ENCODE measurements at places on chromosomes 4 and X.

GRCh38 chr4:23207059-23207458 is 514.3 kb downstream of the GBA3 start:
- no peak for DNase-seq

- no peak for DNase-seq
Observed at GRCh38 chrX:153968255-153968654, 3.4 kb downstream of the HCFC1 start.

- DNase-seq: no peak
Observed at GRCh38 chr4:83240379-83240875, 44.2 kb downstream of the COQ2 start.

- DNase-seq: no peak
Observed at GRCh38 chrX:64182208-64182607, 23.3 kb downstream of the AMER1 start.

GRCh38 chrX:3442691-3443090 is 96.2 kb upstream of the MXRA5 start:
- no peak for DNase-seq

- DNase-seq: no peak
Observed at GRCh38 chr4:65868096-65868824, 198.0 kb upstream of the EPHA5 start.

DNA sequence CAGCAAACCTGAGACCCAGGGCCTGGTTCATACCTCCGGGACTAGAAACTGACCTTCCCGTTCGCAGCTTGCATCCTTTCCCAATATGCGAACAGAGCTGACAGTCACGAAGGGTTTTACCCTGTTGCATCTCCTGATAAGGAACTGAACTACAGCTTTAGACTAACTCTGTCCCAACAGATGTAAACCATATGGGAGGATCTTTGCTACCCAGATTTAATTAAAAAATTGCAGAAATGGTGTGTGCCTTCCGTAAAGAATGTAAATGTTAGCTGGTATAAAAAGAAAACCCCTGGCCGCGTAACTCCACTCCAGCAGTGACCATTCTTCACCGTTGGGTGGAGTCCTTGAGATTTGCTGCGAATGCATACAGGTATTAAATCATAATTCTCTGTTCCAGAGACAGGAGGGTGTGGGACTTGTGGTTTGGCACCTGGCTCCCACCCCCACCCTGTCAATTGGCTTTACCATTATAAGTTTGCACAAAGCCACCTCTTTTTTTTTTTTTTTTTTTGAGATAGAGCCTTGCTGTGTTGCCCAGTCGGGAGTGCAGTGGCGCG is 40.6 kb upstream of the SORCS2 start:
- DNase-seq: no peak

DNA sequence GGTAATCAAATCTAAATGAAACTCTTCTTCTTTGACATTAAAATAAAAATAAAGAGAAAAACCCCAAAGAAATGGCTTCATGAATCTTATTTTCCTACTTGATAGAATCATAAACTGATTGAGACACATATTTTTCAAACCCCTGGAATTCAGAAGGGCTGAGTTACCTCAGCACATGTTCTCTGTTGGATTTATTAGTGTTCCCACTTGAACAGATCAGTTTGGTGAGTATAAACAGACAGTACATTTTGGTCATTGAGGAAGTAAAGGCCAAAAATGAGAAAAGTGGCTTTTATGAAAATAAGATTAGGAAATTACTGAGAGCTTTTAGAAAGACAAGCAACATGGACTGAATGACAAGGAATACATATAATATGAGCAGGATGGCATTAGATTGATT is 620.4 kb downstream of the ANKRD50 start:
- DNase-seq: no peak

GRCh38 chrX:107154787-107155620 is 36.4 kb upstream of the RBM41 start:
- no peak for DNase-seq

GRCh38 chr4:122541996-122542395 is 78.9 kb downstream of the IL21 start:
- no peak for DNase-seq

DNA sequence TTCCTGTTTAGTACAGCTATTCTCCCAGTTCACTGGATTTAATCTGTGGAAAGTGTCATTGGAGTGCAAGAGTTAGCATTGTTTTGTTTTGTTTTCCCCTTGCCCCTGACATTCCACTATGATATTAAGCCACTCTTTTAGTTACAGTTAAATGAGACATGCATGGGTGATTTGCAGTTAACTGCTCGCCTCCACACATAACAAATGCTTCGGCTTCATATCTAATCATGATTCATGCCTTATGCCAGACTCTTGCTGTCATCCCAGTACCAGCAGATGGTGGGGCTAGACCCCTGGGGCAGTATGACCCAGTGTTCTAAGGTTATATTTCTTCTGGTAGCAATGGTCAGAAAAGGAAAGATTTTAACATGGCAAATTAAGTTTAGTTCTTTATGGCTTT is 80.1 kb downstream of the RAP1GDS1 start:
- no peak for DNase-seq

DNA sequence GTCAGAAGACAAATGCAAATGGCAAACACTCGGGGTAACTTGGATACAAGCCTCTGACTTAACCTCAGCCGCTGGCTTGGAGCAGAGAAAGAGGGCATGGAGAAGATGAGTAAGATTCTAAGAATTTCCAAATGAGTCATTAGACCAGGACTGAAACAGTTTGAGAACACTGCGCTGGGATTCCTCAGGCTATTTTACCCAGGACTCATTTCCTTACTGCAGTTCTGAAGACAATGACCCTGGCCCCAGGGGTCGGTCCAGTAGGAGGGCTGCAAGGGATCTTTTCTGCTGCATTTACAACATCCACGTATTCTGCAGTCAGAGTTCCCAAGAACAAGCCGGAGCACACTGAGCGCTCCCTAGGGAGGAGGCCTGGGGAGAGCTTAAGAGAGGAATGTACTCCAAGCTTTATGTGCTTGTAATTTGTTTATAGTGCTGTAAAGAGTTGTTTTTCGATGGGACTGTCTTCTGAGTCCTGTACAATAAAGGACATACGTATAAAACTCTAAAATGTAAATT is 27.3 kb upstream of the SORBS2 start:
- DNase-seq: no peak

GRCh38 chr4:101217353-101218031 is 129.8 kb downstream of the PPP3CA start:
- DNase-seq: no peak

DNA sequence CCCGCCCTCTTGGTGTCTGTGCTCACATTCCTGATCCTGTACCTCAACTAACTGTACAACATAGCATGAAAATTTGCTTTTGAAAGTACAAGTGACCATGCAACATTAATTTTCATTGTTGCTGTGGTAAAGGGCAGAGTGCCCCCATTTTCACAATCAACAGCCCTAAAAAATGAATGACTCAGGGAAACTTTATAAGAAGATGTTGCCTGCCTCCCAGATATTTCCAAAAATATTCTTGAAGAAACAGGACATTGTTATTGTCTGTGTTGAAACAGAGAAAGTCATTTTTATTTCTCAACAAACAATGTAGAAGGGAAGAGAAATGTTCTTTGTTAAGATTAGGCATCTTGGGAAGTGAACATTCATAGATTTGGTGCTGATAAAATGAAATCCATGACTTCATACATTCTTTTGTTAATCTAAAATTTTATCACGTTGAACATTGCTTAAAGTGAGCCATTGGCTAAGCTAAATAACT is 113.9 kb upstream of the ANXA3 start:
- DNase-seq: no peak

- DNase-seq: no peak
Observed at GRCh38 chr4:183081116-183081469, 18.0 kb upstream of the WWC2 start.

GRCh38 chr4:159143687-159144086 is 40.8 kb downstream of the RAPGEF2 start:
- DNase-seq: no peak

DNA sequence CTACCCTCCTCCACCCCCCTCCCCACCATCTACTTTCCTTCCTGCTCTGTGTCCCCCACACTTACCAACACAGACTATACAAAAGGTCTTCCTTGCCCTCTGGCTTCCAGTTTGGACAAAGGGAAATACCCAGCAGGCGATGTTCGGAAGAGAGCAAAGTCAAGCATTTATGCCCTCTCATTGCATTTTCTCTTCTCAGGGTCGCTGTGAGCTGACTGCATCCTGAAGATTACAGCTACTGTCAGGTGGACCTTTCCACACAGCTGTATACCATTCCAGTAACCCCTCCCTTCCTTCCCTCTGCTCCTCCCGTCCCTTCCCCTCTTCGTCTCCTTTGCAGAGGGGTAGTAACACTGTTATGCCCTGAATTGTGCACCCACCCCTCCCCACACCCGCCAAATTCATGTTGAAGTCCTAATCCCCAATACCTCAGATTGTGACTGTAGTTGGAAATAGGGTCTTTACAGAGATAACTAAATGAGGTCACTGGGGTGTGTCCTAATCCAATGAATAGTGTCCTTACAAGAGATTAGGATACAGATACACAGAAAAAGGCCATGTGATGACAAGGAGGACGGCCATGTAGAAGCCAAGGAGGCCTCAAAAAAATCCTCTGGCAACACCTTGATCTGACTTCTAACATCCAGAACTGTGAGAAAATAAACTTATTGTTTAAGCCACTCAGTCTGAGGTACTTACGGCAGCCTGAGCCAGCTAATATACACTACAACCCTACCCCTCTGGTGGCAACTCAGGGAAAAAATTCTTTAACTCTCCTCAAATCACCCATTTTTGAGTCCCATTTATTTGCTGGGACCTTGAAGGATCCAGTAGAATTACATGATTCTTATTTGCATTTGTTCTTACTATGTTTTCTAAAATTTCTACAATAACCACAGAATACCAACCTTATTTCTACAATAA is 11.7 kb downstream of the MORF4L2 start:
- no peak for DNase-seq

DNA sequence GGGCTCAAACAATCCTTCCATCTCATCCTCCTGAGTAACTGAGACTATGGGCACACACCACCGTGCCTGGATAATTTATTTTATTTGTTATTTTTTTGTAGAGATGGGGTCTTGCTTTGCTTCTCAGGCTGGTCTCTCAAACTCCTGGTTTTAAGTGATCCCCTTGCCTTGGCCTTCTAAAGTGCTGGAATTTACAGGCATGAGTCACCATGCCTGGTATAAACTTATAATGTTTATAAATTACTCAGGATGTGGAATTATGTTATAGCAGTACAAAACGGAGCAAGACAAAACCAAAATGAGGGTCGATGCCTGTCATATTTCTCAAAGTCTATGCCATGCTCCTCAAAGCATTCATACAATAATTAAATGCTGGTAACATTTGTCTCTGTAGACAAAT is 29.8 kb upstream of the TEX13C start:
- no peak for DNase-seq

Data from immature natural killer cell (primary cell).